ENCODE measurements at places on chromosomes 4 and X.

DNA sequence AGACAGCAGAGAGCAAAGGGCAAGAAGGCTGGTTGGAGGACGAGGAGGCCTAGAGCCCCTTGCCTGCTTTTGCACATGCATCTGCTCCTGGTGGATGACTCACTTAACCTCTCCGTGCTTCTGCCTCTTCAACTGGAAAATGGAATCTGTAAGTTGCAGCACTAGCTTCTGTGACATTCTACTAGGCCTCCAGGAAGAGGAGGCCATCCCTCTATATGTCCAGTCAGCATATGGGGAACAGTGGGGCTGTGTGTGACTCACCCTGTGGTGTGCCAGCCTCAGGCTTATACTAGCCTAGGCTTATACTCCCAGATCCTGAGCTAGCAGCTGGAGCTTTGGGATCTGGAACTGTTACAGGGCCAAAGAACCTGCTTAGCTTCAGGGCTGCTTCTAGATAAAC lies 36.0 kb downstream of the RTL9 start:
- DNase-seq, result peak; percentile 55

GRCh38 chr4:141563723-141564122 lies 72.7 kb upstream of the IL15 start:
- DNase-seq, result peak; percentile 22

DNA sequence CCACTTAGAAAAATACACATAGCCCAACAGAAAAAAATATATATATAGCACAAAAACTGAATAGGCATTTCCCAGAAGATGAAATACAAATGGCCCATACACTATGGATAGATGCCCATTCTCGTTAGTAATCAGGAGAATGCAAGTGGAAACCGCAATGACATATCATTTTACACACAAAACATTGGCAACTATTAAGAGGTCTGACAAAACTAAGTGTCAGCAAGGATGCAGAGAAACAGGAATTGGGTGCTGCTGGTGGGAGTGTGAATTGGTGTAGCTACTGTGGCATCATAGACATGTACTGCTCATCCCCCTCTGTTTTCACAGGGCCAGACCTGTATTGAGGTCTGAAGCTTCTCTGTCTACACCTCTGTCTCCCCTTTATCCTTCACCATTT lies 320.0 kb downstream of the IDS start:
- peak; percentile 27 for DNase-seq

DNA sequence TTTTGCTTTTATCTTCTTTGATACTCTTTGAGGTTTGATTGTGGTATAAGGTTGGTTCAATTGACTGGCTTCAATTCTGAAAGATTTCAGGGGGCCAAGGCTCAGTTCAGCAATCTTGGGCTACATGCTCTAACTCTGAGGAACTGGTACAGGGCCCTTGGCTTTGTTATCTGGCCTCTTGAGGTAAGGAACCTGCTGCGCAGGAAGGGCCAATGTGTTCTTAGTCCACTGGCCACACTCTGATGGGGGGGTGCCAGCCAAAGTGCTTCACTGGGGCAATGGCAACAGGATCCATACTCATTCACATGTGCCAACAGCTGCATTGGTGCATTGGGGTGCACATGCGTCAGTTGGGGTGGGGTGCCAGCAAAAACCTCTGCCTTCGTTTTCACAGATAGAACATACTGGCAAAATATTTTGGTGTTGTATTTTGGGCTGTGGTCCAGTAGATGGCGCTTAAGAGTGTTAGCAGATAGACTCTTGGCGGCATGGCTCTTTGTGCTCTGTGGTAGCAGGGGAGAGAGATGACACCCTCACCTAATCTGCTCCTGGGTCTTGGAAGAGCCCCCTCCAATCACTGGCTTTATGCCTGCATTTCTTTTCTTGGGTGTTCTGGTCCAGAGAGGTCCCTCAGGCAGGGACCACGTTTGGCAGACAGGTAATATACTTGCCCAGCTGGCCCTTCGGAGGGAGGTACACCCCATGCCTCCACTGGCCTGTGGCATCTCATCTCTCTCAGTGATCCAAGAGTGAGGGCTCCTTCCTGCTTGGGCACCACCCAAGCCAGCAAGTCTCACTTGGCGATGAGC lies 42.9 kb downstream of the NDST3 start:
- peak; percentile 35 for DNase-seq

GRCh38 chrX:101415180-101416145 lies 7.4 kb downstream of the HNRNPH2 start:
- DNase-seq, result peak; percentile 88

DNA sequence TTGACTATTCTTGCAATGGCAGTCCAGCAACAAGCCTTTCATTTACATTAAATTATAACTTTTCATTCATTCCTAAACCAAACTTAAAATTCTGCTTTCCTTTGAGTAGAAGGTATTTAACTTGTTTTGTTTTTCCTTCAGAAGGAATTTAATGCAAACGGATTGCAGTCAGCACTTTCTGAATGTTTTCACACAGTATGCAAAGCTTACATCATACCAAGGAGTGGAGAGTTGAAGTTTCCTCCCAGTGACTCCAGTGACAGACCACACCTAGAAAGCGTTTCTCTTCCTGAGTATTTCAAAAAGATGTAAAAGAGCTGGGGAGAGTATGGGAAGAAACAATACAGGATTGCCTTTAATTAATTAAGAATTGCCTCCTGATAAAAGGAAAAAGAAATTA lies 8.1 kb downstream of the EPGN start:
- peak; percentile 53 for DNase-seq

GRCh38 chr4:138055890-138056289 lies 186.3 kb downstream of the SLC7A11 start:
- DNase-seq, result no peak

DNA sequence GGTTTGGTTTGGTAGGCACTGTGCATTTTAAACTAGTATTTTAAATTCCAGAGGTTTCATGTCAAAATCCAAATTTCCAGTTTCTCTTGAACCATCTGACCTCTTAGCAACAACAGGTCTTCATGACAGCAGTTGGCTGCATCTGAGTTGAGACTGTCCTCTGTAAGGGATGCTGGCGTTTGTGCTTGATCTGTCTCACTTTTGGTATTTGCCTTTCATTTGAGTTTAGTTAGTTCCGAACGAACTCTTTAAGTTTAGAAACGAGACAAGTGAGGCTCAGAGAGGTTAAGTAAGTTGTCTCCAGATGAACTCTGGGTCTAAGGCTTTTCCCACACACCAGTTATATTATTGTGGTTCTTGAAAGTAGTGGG lies 29.1 kb downstream of the SPARCL1 start:
- DNase-seq, result no peak

Measured in fibroblast of pulmonary artery (primary cell).